ENCODE measurements at places on chromosomes 3 and 15.

GRCh38 chr3:45367453-45367871 lies 20.9 kb upstream of the LARS2 start:
- peak; percentile 78 for DNase-seq

- DNase-seq = no peak
These were observed 29.9 kb upstream of the STT3B start for GRCh38 chr3:31502803-31503221.

DNA sequence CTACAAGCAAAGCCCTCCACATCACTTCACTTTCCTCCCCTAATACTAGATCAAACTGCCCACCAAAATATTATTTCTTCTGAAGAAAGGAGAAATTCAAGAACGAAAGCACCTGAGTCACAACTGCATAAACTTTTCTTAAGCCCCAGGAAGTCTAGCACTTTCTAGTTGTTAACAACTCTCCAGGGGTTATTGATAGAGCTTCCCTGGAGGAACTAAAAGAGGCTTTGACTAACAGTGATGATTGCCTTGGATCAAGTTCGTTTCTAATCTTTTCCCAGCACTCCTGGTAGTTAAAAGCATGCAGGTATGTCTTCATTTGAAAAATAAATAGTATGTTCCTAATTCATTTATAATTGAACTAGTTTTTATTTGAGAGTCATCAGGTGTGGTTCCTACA lies 917.0 kb downstream of the TUSC7 start:
- DNase-seq = no peak

DNA sequence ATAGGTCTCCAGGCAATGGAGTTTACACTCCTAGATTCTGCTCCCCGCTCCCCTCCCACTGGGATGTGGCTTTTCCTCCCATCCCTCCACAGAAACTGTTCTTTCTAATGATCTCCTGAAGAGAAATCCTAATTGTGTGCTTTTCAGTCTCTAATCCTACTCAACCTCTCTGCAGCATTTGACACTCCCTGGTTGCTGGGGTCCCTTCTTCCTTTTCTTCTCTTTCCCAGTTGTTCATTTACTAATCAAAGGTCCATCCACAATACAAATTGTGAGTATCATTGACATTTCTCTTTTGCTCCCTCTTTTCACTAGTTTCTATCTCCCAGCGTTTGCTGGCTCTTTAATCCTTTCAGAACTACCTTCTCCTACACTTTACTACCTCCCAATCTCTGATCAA lies 6.5 kb upstream of the MYH15 start:
- no peak for DNase-seq

GRCh38 chr3:51966486-51966885 lies 768 bp downstream of the PCBP4 start:
- DNase-seq = no peak

DNA sequence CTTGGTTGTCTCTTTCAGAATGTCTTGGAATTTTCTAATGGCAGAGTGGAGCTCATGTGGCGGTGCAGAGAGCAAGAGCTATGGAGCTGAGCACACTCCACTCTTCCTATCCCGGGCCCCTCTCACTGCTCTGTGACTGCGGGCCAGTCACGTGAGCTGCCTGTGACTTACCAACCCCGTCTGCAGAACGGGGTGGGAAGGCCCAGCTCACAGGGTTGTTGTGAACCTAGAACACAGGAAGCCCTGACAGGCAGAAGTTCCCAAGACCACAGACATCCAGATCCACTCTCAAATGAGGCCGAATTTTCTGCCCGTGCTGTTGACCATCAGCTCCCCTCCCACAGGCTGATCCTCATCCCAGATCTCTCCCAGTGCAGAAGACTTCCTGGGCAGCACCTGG lies 35.5 kb upstream of the PLXNA1 start:
- DNase-seq = no peak

- no peak for DNase-seq
These were observed 16.7 kb downstream of the HCN4 start for GRCh38 chr15:73352082-73352481.

DNA sequence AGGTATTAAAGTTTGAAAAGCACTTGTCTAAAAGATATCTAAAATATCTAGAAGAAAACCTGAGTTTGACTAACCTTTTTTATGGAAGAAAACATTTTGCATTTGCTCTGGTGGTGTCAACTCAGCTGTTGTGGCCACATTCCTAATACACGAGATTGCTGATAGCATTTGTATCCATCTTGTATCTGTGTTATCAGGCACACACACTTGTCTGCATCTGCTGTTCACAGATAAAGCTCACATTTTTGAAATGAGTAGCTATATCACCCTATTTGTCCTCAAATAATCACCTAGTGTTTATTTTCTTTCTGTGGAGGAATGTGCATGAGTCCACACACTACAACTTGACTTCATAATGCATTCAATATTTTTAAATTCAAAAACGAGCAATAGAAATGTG lies 632.3 kb upstream of the NR2F2 start:
- DNase-seq = no peak

DNA sequence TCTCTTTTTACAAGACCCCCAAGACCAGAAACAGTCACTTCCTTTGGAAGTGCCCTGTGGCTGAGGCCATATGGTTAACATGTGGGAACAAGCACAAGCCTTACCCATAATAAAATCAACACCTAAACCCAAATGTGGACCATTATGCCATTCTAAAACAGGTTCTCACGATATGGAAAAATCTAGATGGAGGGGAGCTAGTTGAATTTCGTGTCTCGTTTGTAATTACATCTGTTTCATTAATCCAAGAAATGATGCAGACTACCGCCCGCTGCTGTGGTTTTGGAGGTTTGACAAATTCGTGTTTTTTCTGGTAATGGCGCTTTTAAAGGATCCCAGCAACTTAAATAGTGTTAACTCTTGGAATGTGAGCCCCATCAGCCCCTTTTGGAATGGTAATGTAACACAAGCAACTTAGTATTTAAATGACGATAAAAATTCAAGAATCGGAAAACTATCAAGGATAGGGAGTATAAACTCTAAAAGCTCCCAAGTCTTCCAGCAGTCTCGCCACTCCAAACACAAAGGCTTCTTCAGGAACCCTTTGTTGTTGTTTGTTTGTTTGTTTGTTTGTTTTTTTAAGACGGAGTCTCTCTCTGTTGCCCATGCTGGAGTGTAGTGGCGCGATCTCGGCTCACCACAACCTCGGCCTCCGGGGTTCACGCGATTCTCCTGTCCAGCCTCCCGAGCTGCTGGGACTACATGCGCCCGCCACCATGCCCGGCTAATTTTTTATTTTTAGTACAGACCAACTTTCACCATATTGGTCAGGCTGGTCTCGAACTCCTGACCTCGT lies 1.1 kb downstream of the CNBP start:
- DNase-seq = no peak

DNA sequence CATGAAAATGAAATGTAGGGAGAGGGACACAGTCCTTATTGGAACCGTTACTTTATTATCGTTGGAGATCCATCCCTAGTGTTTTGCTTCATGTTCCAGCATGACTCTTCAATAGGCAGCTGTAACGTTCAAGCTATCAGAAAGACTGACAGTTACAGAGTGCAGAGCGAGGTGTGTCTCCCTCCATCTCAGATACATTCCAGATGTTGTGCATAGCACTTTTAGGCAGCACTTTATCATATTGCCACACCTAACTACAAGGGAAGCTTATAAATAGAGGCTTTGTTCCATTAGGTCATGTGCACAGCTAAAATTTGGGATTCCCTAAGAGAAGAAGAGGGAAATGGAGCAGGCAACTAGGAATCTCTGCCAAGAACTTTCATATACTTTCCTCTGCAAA lies 1009.6 kb downstream of the ROBO2 start:
- DNase-seq = no peak

All from AG04450 (cell line).